ENCODE measurements at places on chromosomes 3 and 15. TPM values are rescaled to one million over a fixed set of nuclear protein-coding genes. Genes with fewer than 3 reads are reported as not detected.

Gene RAB43
- 10.1 TPM for total RNA-seq

Gene BFSP2
- not detected for total RNA-seq

Gene ST3GAL6
- 35.3 TPM for total RNA-seq

DNA sequence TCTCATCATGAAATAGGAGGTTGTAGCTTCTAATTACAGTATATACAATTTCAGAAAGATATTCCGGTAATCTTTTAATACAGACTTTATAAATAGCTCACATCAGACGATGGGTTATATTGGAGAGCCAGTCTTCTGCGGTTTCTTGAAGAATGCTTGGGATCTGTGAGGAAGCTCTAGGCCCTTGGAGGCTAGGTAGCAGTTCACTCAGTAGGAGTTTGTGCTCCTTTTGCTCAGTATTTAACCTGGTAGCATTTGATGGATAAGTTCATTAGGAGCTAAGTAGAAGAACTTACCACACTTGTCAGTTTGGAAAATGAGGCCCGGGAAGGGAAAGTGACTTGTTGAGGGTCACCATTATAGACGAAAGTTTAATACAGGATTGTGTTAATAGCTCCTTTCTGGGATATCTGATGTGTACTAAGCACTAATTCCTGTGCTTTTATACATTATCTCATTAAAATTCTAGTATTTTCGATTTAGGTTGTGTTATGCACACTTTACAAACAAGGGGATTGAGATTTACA lies 2.8 kb downstream of the FNDC3B start:
- no peak for DNase-seq
- H3K27me3 ChIP-seq: no peaks in the 10 kb centered on the region
- H3K4me1 ChIP-seq: peaks cover 55% of the 10 kb centered on the region
- peak overlapping the region; percentile 86 for H3K4me3 ChIP-seq

- no peak overlapping the region for H3K27ac ChIP-seq
- no peak overlapping the region for H3K4me3 ChIP-seq
- H3K27me3 ChIP-seq: no peaks in the 10 kb centered on the region
- no peaks in the 10 kb centered on the region for H3K4me1 ChIP-seq
- no peak for DNase-seq
- no peaks in the 10 kb centered on the region for H3K36me3 ChIP-seq
Measured at GRCh38 chr3:23099677-23100076, 103.5 kb upstream of the UBE2E2 start.

- H3K27ac ChIP-seq: peak overlapping the region; percentile 81
- H3K36me3 ChIP-seq: no peaks in the 10 kb centered on the region
- H3K27me3 ChIP-seq: no peaks in the 10 kb centered on the region
- H3K4me3 ChIP-seq: no peak overlapping the region
- H3K4me1 ChIP-seq: peaks cover 28% of the 10 kb centered on the region
Measured at GRCh38 chr3:171458071-171458863, 1.9 kb downstream of the TNIK start.

DNA sequence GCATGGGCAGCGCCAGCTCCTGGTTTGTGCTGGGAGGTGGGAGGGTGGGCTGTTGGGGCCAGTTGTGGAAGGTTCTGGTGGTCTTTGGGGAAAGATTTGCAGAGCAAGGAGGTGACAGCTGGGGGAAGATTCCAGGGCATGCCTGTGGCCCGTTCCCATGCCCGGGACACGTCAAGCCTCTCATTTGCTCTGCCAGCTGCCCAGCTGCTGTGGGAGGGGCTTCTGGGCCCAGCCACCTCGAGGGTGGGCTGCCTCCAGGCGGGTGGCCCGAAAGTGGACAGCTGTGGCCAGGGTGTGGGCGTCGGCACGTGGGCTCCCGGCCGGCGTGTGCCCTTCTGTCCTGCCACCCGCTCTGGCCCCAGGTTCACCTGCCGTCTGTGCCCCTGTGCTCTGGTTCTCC lies 17.2 kb downstream of the PLXNA1 start:
- H3K4me1 ChIP-seq: peaks cover 11% of the 10 kb centered on the region
- no peak overlapping the region for H3K27ac ChIP-seq
- H3K27me3 ChIP-seq: no peaks in the 10 kb centered on the region
- H3K4me3 ChIP-seq: no peak overlapping the region
- H3K36me3 ChIP-seq: no peaks in the 10 kb centered on the region

- no peaks in the 10 kb centered on the region for H3K36me3 ChIP-seq
- no peaks in the 10 kb centered on the region for H3K4me1 ChIP-seq
- no peak for DNase-seq
Measured at GRCh38 chr3:153069598-153070510, 92.2 kb upstream of the RAP2B start.

DNA sequence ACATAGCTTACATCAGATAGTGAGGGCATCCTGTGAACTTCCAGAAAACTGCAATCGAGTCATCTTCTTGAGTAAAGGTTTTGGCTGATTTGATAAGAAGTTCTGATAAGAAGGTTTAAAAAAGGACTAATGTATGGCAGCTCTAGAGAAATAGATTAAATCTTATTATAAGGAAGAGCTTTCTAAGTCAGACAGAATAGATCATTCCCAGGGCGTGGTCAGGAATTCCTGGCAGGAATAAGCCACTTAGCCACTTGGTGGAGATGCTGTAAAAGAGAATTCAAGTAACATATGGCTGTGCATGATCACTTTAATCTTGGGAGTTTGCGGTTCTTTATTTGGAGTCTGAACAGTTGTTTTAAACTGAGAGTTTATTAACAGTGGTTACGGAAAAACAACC lies 17.4 kb downstream of the PGBD4 start:
- H3K4me3 ChIP-seq: no peak overlapping the region
- DNase-seq: no peak
- H3K27me3 ChIP-seq: no peaks in the 10 kb centered on the region
- H3K36me3 ChIP-seq: no peaks in the 10 kb centered on the region
- H3K27ac ChIP-seq: no peak overlapping the region
- H3K4me1 ChIP-seq: no peaks in the 10 kb centered on the region

DNA sequence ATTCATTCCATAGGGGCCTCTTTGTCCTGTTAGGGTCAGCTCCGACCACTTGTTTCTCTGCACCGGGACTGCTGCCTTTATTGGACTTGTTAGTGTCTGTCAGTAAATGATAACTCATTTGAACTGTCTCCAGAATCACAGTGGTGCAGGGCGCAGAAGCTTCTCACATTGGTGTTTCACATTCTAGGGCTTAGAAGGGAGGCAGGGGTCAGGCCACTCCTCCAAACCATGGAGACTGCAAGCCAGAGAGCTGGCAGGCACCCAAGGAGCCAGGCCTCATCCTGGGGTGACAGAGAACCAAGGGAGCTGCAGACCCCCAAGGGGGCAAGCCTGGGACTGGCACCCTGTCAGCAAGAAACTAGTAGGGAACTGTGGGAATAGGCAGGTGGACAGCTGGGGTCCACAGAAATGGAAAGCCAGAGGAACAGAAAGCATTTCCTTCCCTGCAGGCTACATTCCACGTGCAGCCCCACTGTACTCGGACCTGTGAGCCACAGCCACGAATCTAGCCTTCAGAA lies 49.1 kb downstream of the CCNL1 start:
- H3K27me3 ChIP-seq: no peaks in the 10 kb centered on the region
- no peak overlapping the region for H3K27ac ChIP-seq

- DNase-seq: no peak
- H3K4me3 ChIP-seq: no peak overlapping the region
- H3K36me3 ChIP-seq: no peaks in the 10 kb centered on the region
Measured at GRCh38 chr15:73686781-73687256, 2.6 kb downstream of the CD276 start.

DNA sequence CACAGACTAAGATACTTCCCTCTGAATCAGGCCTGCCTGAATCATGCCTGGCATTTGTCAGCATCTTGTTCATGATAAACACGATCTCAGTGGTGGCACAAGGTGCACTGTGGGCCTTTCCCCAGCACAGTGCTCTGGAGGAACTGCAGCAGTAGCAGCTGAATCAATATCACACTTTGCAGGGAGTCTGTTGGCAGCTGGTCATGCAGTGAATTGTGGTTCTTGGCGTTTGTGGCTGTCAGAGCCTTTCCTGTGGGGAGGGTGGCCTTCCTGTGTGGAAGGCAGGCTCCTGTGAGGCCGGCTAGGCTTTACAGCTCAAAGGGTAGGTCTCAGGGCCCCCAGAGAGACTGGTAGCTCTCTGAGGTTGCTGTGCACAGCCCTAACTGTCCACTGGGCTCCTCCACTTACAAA lies 54.4 kb upstream of the TLE3 start:
- H3K4me3 ChIP-seq: no peak overlapping the region
- peak overlapping the region; percentile 68 for H3K27ac ChIP-seq
- peaks cover 22% of the 10 kb centered on the region for H3K4me1 ChIP-seq
- peak; percentile 91 for DNase-seq
- H3K27me3 ChIP-seq: no peaks in the 10 kb centered on the region
- no peaks in the 10 kb centered on the region for H3K36me3 ChIP-seq

DNA sequence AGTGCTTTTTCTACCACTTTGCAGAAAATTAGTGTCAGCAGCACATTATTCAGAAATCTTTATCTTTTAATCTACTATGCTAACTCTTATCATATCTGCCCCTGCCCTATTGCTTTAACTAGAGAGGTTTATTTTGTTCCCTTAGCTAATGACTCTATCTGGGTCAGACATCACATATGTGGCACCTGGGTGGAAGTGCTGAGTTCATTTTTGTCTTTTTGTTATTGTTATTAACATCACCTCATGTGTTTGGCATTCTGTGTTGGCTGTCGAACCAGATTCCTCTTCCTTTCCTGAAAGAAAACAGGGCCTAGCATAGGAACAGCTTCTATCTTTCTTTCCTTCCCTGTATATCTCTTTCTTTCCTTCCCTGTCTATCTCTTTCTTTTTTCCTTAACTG lies 100.7 kb downstream of the RBMS3 start:
- H3K4me3 ChIP-seq: no peak overlapping the region
- no peak overlapping the region for H3K27ac ChIP-seq
- no peaks in the 10 kb centered on the region for H3K4me1 ChIP-seq

DNA sequence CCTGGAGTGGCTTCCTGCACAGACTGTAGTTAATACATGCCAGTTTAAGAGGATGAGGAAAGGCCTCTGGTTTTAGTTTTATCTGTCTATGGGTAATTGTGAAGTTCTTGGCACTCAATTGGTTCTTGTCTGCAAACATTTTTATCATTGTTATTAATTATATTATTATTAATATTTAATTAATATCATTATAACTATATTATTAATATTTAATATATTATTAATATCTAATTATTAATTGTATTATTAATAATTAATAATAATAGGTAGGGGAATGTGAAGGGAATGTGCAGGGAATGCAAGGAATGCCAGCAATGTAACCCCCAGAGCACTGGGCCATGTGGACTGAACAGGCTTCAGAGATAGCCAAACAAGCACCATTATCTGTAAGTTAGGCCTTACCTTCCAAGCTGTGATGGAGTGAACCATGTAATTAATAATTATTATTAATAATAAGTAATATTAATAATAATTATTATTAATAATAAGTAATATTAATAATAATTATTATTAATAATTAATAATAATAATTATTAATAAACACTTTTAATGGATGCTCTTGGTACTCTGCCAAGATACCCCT lies 79.8 kb upstream of the NMNAT3 start:
- H3K4me1 ChIP-seq: no peaks in the 10 kb centered on the region
- no peaks in the 10 kb centered on the region for H3K27me3 ChIP-seq
- no peak overlapping the region for H3K27ac ChIP-seq
- DNase-seq: no peak
- no peaks in the 10 kb centered on the region for H3K36me3 ChIP-seq

DNA sequence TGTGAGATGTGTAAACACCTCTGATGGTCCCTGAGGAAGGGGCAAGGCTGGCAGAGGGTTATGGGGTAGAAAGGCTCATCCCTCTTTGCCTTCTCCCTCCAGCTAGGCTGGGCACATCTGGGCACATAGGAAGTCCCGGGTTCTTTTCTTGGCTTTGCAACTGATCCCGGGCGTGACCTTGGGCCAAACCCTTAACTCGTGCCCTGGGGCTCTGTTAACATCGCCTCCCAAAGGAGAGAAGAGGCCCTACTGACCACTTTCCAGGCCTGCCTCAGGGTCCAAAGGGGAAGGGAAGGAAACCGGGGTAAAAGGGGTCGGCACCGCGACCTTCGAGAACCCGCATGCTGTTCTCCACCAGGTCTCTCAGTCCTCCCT lies 549 bp downstream of the C3orf18 start:
- H3K27ac ChIP-seq: peak overlapping the region; percentile 86
- no peaks in the 10 kb centered on the region for H3K36me3 ChIP-seq

DNA sequence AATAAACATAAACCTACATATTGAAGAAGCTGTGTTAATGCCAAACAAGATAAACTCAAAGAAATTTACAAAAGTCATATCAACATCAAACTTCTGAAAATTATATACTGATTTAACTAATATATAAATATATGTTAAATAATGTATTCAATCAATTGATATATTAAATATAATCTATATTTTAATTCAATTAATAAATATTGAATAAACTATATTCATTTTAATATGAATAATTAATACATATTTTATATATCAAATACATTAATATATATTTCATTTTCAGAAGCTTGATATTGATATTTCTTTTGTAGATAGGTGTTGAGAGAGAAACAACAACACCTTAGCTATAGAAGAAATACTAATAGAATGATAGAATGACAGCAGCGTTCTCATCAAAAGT lies 768.1 kb downstream of the MECOM start:
- no peaks in the 10 kb centered on the region for H3K4me1 ChIP-seq
- H3K27me3 ChIP-seq: no peaks in the 10 kb centered on the region
- no peak overlapping the region for H3K27ac ChIP-seq
- DNase-seq: no peak

DNA sequence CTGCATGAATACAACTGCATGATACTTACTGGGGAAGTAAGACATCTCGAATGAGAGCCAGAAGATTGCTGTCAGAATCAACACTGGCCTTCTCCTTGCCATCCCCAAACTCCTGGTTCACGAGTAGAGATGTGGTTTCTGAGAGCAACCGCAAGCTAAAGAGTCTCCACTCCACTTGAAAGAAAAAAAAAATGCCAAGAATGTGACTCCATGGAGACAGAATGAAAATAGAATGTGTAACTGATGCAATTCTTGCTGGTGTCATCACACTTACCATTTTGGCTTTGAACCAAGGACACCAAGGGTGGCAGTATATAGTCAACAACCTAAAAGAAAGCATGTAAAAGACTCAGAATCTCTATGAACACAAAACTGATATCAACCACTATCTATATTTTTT lies 280.4 kb downstream of the ULK4 start:
- H3K36me3 ChIP-seq: no peaks in the 10 kb centered on the region
- no peak overlapping the region for H3K4me3 ChIP-seq
- DNase-seq: no peak
- H3K4me1 ChIP-seq: peaks cover 15% of the 10 kb centered on the region
- no peak overlapping the region for H3K27ac ChIP-seq
